ENCODE measurements at places on chromosomes 16 and 17. TPM values are rescaled to one million over a fixed set of nuclear protein-coding genes. Genes with fewer than 3 reads are reported as not detected.

AP1G1 gene
- 104 TPM for total RNA-seq

KRT36 gene
- not detected for total RNA-seq

SEPTIN12 gene
- total RNA-seq, result 0.28 TPM

SETD1A gene
- total RNA-seq, result 2.3 TPM

BMERB1 gene
- 102 TPM for total RNA-seq

BCL6B gene
- 13.7 TPM for total RNA-seq

ZFP3 gene
- 9.7 TPM for total RNA-seq

PIPOX gene
- total RNA-seq, result 4.0 TPM

LRRC37B gene
- total RNA-seq, result 29.8 TPM

CFAP97D1 gene
- 0.10 TPM for total RNA-seq

XYLT1 gene
- total RNA-seq, result 13.0 TPM

SCGB1C2 gene
- not detected for total RNA-seq

SPIRE2 gene
- 12.3 TPM for total RNA-seq

CLEC19A gene
- total RNA-seq, result 0.99 TPM

WNT3 gene
- total RNA-seq, result 4.0 TPM

CD300LB gene
- not detected for total RNA-seq

TNS4 gene
- not detected for total RNA-seq

DNAH17 gene
- total RNA-seq, result 3.0 TPM

CACNG1 gene
- 0.20 TPM for total RNA-seq

TBC1D28 gene
- total RNA-seq, result not detected

ARL4D gene
- 13.3 TPM for total RNA-seq

NPIPA8 gene
- 0.28 TPM for total RNA-seq

TLCD2 gene
- 3.2 TPM for total RNA-seq

TLCD1 gene
- 5.1 TPM for total RNA-seq

GP2 gene
- not detected for total RNA-seq

TOM1L1 gene
- 27.9 TPM for total RNA-seq

CDH13 gene
- total RNA-seq, result 76.5 TPM

PTGES3L gene
- total RNA-seq, result 1.5 TPM

GPR139 gene
- total RNA-seq, result 0.72 TPM

GPRC5C gene
- total RNA-seq, result 16.3 TPM
